ELF-1 (cell line): ENCODE measurements at places on chromosomes 13 and 19.

DNA sequence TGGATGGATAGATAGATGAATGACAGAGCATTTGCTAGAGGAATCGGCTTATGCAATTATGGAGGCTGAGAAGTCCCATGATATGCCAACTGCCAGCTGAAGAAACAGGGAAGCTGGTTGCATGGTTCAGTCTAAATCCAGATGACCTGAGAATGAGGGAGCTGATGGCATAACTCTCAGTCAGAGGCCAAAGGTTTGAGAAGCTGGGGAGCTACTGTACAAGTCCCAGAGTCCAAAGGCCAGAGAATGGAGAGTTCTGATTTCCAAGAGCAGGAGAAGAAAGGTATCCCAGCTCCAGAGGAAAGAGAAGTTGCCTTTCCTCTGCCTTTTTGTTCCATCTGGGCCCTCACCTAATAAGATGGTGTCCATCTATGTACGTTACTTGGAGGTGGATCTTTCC is 108.3 kb downstream of the CDK8 start:
- DNase-seq = no peak

DNA sequence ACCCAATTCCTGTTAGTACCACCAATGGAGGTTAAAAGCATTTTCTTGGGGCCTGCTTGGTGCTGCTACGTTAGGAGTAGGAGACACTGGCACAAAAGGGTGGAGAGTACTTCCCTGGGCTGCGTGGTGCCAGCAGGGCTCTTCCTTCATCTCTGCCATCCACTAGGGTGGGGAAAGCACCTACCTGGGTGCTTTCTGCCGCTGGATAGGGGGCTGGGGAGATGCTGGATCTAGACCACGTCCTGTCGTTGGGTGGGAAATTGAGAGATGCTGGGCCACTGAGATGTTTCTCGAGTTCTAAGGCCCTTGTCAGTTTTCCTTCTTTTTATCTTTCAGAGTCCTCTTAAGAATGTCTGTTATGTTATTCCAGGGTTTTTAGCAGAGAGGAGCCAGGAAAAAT is 6.7 kb upstream of the FCGBP start:
- DNase-seq = no peak

GRCh38 chr19:34639491-34640085 is 37.4 kb downstream of the SCGB2B2 start:
- DNase-seq = peak; percentile 30

DNA sequence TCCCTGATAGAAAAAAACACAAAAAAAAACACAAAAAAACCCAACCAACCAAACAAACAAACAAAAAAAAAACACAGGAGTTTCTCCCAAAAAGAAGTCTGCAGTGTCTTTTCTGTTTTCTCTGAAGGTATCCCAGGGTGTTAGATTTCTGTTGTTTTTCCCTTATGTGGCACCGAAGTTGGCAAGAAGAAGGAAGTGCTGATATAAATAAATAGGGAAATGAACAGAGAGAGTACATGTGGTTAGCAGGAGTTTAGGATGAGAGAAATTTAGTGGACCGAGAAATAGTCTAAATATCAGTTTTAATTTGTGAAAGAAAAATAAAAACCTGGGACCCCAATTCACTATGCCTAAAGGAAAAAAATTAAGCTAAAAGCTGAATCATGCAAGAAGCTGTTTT is 287.0 kb upstream of the SGCG start:
- DNase-seq = no peak

DNA sequence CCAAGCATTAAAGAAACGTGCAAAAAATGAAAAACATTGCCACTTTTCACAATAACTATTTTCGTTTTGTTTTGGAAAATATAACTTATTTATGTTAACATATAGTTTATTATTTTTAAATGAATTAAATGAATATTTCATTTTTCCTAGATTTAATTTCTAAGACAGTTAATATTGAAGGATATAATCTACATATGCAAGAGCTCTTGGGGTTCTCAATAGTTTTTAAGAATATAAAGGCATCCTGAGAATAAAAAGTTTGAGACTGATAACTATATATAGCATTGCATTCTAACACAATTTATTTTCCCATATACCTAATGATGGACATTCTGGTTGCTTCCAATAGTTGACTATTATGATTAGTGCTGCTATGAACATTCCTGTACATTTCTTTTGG is 19.9 kb downstream of the ZNF461 start:
- no peak for DNase-seq
